Testis (tissue), 5 donors: ENCODE measurements at places on chromosomes 16 and 17. TPM values are rescaled to one million over a fixed set of nuclear protein-coding genes. Genes with fewer than 3 reads are reported as not detected.

Gene CLEC3A
- not detected for polyA plus RNA-seq

Gene SALL1
- 4.0 TPM for polyA plus RNA-seq

Gene HS3ST3A1
- 3.9 TPM for polyA plus RNA-seq

Gene PRSS33
- 4.4 TPM for polyA plus RNA-seq

Gene AOC2
- polyA plus RNA-seq: 5.7 TPM

Gene PDIA2
- 1.2 TPM for polyA plus RNA-seq

Gene TIMP2
- polyA plus RNA-seq: 465 TPM

Gene CD300C
- 0.34 TPM for polyA plus RNA-seq

Gene TTYH2
- 52.7 TPM for polyA plus RNA-seq

Gene PLXDC1
- polyA plus RNA-seq: 40.5 TPM

Gene SECTM1
- 9.3 TPM for polyA plus RNA-seq

Gene KRT27
- 0.58 TPM for polyA plus RNA-seq

Gene PRDM7
- polyA plus RNA-seq: 4.2 TPM

Gene FBXO39
- 62.0 TPM for polyA plus RNA-seq

Gene CCDC43
- polyA plus RNA-seq: 18.6 TPM

Gene ATP6V0C
- polyA plus RNA-seq: 182 TPM

Gene PRSS8
- polyA plus RNA-seq: 1.5 TPM

Gene NTN3
- polyA plus RNA-seq: not detected

Gene OR1A1
- polyA plus RNA-seq: not detected

Gene SEBOX
- polyA plus RNA-seq: not detected

Gene CLDN9
- polyA plus RNA-seq: 0.34 TPM
